ENCODE measurements at places on chromosomes 6 and 20.

DNA sequence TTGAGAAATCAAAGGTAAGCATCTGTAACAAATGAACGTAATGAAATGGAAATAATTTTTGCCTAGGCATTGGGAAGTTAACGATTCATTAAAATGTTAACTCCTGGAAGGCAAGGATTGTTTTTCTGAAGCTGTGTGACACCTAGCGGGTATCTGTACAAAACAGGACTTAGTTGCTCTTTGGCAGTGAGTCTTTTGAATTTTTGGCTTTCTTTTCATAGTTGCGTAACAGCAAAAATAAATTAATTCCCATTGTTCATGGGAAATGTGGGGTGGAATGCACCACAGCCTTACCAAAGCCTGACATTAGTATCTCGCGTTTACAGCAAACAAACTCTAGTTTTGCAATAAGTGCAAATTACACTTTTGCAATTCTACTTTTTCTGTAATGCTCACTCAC, 92.7 kb upstream of the DTNBP1 start:
- DNase-seq: no peak

GRCh38 chr20:49762940-49763766, 49.5 kb upstream of the B4GALT5 start:
- no peak for DNase-seq

DNA sequence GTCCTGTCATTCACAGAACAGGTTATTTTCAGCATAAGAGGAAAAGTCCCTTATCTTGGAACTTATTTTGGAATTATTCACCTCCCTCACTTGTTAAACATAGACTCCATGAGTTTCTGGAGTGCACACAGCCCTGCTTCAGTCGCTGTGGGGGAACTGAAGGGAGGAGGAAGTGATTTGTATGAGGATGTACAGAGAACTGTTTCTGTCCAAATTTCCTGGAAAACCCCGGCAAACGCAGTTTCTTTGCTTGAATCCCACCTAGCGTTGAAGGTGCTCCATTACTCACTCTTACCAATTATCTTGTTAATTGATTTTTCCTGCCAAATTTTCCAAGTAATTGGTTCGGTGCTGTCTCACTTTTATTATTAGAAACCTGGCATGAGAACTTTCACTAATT, 78.0 kb upstream of the AGPAT4 start:
- DNase-seq: no peak

GRCh38 chr6:49913636-49914375, 47.5 kb upstream of the CRISP1 start:
- no peak for DNase-seq

DNA sequence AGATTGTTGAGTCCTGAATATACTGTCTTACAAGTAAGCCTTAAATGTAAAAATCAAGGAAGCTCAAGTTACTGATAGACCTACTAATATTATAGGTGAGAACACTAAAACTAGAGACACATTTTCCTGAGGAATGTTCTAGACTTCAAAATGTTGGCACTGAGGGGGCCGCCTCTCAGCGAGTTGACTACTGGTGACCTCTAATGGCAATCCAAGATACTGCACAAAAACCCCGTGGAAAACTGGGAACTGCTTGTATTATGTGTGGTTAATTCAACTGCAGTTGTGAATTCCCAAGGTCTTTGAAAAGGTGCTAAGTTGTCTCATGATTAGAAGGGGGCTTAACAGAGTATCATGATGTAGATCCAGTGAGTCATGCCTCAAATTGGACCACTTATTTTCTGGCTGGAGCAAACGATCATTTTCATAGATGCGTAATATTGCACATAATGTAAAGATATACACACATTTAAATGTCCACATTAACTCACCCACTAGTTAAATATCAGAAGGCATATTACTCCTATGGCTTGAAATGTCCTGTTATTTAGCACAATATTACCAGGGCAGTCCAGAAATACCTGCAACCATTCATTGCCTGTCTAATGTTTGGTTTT, 336.2 kb downstream of the FOXA2 start:
- no peak for DNase-seq

DNA sequence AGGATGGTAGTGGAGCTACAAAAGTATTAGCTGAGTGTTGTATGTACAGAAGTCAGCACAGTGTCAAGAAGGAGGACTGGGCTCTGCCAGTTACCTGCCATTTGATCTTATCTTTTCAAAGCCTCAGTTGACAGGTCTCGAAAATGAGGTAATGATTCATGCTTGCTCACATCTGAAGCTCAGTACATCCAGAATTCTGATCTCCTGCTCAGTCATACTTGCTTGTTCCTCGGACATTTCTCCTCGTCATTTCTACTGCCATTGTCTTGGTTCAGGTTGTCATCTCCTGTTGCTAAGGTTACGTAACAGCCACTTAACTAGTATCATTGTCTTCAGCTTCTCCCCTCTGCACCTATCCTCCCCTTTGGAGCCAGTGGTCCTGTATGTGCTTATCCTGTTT, 89.5 kb downstream of the SLX4IP start:
- DNase-seq: no peak

DNA sequence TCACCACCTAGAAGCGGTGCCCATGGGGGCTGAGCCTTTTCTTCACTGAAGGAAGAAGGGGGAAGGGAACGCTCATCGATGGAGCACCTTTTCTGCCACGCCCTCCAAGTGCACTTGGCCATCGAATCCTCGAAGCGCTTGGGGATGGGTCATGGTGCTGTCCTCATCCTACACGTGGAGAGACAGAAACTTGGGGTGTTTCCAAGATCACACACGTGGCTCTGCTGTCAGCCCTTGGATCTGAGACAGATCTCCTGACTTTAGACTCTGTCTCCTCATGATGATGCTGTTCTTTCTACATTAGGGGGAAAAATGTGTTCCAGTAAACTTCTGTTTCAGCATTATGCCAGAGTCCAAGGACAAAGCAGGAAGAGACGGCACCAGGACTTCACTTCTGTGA, 78.5 kb downstream of the SYNDIG1 start:
- no peak for DNase-seq

GRCh38 chr6:43389730-43390295, 20.4 kb upstream of the ZNF318 start:
- no peak for DNase-seq

DNA sequence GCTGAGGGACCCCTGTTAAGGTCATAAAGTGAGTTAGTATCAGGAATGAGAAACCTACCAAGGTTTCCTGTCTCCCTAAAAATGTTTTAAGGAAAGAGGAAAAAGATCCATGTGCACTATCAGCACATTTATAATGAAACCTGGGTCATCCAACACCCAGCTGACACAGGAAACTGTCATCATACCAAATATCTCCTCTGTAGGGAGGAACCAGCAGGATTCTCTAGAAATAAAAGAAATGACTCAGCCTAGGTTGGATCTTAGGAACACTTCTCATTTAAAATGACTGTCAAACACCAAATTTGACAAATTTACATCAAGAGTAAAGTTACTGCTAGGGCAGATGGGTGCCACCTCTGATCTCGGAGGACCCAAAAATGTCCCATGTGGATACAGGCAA, 21.7 kb downstream of the GFOD1 start:
- DNase-seq: no peak

GRCh38 chr6:128280066-128280465, 240.3 kb downstream of the PTPRK start:
- no peak for DNase-seq

- DNase-seq: no peak
These were observed 579.6 kb downstream of the PTPRT start for GRCh38 chr20:42610070-42610469.

DNA sequence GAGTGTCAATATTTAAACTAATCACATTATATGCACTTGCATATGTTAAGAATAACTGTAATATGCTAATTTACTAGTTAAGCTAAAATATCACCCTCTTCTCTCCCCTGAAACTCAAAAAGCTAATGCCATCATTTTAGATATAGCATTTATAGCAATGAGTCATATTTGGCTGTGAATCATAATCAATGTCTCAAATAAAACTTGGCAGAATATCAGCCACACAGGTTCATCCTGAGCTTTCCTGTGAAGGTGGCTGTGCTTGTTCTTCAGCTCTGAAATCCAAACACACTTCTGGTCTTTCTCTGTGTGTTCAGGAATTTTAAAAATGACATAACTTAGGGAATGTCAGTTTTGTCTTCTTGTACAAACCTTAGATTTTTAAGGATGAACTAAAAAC, 12.8 kb upstream of the PNRC1 start:
- DNase-seq: no peak

DNA sequence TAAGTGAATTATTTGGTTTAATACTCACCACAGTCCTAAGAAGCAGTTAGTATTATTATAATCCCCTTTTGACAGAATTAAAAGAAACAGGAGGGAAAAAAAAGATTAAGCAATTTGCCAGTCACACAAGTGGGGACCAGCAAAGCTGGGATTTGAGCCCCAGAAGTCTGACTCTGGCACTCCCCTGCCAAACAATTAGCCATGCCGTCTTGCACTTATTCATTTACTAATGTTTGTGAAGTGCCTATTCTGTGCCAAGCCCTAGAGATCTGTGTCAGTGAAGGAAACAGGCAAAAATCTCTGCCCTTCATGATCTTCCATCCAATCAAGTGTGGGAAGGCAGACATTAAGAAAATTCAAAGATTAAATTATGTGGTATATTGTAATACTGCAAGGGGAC, 126.0 kb upstream of the TOP1 start:
- no peak for DNase-seq

- no peak for DNase-seq
These were observed 628.8 kb upstream of the MAN1A1 start for GRCh38 chr6:119978274-119978889.

DNA sequence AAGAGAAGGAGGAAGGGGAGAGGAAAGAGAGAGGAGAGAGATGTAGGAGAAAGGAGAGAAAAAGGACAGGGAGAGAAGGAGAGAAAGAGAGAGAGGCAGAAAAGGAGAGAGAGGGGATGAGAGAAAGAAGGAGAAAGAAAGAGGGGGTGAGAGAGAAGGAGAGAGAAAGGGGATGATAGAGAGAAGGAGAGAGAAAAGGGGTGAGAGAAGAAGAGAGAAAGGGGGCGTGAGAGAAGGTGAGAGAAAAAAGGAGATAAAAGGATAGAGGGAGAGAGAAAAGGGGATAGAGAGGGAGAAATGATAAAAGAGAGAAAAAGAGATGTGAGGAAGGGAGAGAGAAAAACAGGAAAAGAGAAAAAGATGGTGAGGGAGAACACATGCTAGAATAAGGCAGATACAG, 933.4 kb downstream of the KIF16B start:
- DNase-seq: no peak

GRCh38 chr6:89927264-89927663, 33.0 kb downstream of the GJA10 start:
- no peak for DNase-seq

DNA sequence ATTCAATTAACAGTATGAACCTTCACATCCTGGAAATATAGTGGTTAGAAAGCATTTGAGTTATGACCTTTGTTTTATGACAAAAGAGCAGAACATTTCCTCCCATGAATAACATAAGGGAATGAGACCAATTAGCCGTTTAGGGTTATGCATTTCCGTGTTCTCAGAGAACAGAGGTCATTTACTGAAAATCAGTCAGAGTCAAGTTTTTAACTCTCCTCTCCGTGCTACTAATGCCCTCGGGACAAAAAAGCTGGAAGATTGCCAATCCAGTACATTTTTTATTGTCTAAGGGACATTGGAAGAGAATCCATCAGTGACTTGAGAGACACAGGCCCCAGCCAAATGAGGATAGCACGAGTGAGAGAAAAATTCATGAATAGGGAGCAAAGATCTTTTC, 632.7 kb downstream of the RFPL4B start:
- DNase-seq: no peak
